ENCODE measurements at places on chromosomes 1 and 21.

- no peak for DNase-seq
Observed at GRCh38 chr1:43241413-43241836, 28.4 kb upstream of the TMEM125 start.

- DNase-seq = no peak
Observed at GRCh38 chr1:205689479-205689878, 9.2 kb upstream of the SLC45A3 start.

- no peak for DNase-seq
Observed at GRCh38 chr1:34863501-34863900, 4.0 kb upstream of the SMIM12 start.

- DNase-seq = no peak
Observed at GRCh38 chr1:5904551-5904950, 87.7 kb downstream of the NPHP4 start.

DNA sequence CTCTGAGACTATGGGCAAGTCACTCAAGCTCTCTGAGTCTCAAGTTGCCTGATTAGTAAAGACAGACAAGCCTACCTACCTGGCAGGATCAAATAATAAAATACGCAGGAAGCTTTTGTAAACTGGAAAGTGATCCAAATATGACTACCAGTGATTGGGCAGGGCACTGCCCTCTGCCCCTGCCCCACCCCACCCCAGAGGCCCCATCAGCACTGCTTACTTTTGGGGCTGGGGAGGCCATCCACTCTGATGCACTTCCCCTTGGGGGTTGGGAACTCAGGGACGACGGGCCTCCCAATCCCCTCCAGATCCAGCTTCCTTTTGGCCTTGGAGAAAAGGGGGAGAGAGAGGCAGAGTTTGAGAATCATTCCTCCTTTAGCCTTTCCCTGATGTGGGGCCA lies 6.9 kb downstream of the E2F2 start:
- no peak for DNase-seq

DNA sequence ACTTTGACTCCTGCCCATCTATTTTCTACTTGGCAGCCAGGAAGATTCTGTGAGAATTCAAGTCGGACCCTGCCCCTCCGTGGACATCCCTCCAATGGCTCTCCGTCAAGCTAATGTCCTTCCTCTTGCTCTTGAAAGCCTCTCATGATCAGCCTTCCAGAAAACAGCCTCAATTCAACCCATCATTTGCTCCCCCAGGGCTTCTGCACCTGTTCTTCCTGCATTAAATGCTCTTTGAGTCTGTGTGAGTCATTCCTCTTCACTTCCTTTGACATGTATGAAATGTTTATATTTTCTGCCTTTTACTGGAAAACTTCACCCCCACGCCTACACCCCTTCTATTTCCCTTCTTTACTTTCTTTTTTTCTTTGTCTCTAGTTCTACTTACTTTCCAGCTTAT lies 734.1 kb upstream of the ZP4 start:
- no peak for DNase-seq

DNA sequence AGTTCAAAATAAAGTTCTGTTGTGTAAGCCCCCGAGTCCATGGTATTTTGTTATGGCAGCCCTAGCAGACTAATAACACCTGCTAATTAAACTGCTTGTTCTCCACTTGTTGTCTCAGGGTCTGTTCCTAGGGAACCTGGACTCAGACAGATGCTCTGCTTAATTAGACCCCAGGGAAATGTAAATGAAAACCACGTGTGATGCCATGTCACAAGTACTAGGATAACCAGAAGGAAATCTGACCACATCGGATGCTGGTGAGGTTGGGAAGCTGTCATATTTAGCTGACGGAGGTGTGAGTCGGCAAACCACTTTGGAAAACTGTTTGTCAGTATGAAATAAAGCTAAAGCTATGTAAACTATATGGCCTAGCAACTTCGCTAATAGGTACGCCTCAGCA lies 19.6 kb downstream of the EDN2 start:
- no peak for DNase-seq

DNA sequence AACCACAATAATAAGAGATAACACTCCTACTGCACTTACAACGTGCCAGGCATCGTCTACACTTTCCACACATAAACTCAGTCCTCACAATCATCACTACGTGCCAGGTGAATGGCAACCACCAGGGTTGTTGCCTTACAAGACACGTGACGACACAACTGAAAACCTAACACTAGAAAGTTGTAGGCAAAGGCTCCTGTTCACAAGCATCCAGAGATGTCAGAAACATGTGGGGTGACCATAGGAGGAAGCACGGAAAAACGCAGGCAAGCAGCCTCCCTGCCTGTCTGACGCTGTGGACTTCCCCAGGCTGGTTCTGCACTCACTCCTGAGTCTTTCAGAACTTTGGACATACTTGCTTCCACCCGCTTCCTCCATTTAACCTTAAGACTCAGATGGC lies 7.0 kb downstream of the CAPZB start:
- DNase-seq = no peak

DNA sequence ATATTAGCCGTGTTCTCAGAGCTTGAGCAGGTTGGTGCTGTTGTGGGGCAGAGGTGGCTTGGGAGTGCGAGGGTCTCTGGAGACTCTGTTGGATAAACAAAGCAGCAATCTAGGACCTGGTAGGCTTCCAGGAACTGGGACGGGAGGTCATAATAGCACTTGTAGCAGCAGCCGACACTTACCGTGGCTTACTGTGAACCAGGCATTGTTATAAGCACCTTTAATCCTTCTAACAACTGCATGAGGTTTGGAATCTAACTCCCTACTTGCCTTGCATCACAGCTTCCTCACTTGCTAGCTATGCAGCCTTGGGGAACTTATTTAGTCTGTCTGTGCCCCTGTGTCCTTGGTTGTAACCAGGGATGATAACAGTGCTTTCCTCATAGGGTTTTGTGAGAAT lies 94.9 kb downstream of the NAV1 start:
- DNase-seq = no peak

GRCh38 chr1:41860214-41860613 lies 58.5 kb downstream of the HIVEP3 start:
- no peak for DNase-seq

DNA sequence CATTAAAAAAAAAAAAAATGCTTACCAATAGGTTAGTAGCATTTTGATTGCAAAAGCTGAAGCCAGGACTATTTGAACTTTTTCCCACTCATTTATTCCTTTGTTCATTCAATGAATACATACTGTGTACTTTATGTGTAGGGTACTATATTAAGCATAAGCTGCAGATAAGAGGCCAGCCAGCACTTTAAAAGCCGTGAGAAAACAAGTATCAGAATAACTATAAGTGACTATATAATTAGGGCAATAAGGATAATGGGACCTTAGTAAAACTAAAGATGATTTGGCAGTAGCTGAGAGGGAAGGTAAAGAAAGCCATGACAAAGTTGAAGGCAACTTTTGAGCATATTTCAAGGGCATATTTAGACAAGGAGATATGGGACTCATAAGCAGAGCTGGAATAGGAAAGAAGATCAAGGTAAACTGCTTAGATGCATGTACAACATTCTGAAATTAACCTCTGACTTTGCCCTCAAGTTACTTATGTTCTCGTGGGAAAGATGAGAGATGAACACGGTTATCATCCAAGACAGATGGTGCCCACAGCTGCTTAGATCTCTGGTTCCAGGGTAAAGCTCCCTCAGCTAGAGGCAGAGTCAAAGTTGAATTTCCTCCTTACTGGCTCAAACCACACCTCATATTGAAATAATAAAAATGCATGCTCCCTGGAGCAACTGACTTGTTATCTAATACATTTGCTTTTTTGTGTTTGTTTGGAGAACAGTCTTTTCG lies 44.0 kb upstream of the FMO2 start:
- no peak for DNase-seq

- DNase-seq = no peak
Observed at GRCh38 chr1:223617323-223618070, 48.0 kb downstream of the CAPN8 start.

DNA sequence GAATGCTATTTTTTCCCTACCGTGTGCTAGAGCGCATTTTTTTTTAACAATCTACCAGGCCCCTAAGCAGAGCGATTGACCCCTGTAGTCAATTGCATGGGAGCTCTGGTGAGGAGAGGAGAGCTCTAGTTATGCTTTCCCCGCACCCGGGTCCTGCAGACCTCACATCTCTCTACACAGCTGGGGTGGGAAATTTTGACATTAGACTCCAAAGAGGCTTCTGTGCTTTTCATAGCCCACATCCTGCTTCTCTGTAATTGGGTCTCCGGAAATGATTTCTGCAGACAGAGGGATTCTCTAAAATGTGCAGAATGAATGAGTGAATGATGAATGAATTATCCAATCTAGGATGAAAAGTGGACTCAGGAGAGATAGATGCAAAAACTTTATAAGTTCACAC lies 41.5 kb upstream of the DUSP10 start:
- DNase-seq = no peak
